ENCODE measurements at places on chromosomes 3 and 15.

GRCh38 chr15:58587486-58587885 is 155.7 kb downstream of the LIPC start:
- DNase-seq, result no peak

DNA sequence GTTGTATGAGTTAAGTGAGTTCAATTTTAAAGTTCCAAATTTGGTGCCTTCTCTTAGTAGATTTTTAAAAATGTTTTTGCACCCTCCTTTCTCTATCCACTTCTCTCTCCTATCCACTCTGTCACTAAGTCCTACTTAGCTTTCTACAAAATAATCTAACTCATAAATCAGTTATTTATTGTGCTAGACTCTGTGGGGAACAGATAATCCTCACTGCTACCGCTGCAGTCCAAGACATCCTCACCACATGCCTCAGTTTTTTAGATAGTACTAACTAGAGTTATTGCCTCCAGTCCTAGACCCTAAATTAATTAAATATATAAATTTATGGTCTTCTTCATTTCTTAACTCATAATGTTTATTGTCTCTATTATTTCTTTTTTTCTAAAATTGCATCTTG is 576.3 kb downstream of the GRM7 start:
- DNase-seq, result no peak

GRCh38 chr3:85360742-85361387 is 402.1 kb downstream of the CADM2 start:
- DNase-seq, result no peak

DNA sequence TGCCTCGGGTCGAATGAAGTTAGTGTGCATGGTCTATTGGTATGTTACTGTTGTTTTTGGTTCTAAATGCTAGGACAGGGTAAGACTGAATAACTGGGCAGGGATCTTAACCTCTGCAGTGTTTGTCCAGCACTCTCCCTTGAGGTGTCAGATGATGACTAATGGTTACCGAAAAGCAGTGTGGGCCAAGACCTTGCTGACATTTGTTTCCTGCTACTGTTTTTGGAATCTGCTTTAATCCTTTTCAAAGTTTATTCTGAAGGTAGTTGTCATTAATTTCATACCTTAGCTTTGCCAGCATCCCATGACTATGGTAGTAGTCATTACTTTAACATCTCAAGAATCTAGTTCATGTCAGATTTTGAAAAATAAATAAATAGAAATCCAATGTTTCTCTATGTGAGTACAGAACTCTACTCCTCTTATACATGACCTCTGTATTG is 117.0 kb downstream of the P3H2 start:
- DNase-seq, result no peak

- no peak for DNase-seq
Measured at GRCh38 chr15:77966540-77967234, 110.8 kb downstream of the TBC1D2B start.

DNA sequence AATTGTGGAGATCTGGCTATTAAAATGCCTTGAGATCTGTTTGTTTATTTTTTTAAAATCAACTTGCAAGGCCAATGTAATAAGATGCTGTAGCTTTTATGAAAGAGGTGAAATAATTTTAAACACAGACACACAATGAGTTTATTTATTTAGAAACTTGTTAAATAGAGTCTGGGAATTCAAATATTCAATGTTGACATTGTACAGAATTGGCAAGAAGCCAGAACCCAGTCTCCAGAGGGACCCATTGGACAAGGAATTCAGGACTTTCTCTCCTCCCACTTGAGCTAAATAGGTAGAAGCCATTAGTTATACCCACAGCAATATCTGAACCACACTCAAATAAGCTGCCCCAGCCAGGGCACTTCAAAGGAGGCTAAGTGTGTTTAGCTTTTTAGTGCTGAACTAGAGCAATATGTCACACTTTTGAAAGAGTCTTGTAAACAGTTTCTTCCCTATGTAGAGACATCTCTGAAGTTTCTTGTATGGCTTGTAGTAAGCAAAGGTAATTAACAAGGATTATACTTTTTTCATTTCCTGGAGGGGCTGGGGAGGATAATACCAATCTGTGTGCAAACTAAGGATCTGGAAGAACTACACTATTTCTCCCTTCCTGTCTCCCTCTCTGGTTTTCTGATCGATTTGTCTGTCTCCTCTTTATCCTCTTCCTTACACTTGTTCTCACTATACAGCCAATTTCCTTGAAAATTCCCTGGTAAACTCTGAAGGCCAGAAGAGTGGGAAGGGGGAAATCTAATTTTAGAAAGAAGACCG is 6.0 kb downstream of the MECOM start:
- DNase-seq, result no peak

DNA sequence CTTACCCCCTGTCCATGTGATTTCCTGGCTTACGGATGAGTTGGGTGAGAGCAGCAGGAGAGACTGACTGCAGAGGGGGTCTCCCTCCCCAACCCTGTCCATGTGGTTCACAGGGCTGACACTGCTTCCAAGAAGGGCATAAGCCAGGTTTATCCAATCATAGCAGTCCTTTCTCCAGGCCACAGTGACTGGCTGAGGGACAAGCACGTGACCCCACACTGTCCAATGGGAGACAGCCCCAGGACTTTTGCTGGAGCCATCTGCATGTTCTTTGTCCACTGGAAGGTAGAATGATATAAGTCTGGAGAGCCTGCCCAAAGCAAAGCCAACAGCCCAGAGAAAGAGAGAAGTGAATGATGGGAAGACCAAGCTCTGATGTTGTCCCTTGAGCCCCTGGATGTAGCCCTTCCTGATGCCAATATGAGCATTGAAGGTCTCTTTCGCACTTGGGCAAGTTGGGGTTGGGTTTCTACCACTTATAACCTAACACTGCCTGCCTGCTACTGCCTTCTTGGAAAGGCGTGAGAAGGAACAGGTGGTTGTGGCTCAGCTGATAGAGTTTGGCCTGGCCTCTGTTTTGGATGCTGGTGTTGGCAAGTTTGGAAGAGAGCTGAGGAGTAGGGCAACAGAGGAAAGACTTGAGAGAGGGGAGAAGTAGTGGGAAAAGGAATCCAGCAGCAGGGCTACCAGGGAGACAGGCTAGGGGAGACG is 41.3 kb upstream of the GRIP2 start:
- DNase-seq, result no peak

GRCh38 chr3:139281096-139281495 is 62.7 kb upstream of the MRPS22 start:
- no peak for DNase-seq

DNA sequence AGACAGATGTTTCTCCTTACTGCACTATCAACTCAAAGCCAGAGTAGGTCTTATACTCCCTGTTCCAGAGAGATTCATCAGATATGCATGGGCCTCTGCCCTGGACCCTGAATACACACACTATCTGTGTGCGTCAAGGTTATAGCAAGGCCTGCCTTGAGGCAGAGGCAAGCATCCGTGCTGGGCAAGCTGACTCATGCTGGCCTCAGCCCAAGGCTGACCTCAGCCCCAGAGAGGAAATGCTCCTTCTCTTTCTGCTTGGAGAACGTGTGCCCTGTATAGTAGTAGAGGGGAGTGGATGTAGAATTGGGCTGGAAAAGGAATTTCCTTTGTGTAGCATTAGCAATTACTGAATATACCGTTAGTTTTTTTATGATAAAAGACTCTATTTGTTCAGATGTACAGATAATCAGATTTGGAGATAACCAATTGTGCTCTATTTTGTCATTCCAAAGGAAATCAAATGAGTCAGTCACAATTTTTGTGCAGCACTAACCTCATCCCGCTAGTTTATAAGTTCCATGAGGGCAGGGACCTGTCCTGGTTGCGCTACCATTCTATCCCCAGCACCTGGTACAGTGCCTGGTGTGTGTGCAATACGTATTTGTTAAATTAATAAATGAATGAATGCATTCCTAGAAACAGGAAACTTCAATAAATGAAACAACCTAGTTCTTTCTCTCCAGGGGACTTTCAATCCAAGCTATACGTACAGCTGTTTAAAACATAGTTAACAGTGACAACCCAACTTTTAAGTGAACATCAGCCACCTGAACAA is 13.3 kb upstream of the PAQR9 start:
- DNase-seq, result no peak

DNA sequence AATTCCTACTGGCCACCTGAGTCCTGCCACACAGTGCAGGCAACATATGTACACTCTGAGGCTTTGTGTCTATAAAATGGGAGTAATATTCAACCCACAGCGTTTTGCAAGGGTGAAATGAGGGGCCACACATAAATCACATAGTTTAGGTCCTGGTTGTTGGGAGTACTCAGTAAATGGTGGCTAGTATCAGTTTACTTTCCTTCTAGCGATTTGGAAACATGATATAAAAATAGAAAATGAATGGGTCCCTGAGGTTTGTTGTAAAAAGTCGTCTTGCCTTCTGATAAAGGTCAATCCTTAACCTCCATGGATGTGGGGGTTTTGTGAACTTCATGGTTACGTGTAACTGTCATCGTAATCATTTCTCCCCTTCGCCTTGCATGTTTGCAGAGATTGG is 472.4 kb downstream of the EPHB1 start:
- no peak for DNase-seq

DNA sequence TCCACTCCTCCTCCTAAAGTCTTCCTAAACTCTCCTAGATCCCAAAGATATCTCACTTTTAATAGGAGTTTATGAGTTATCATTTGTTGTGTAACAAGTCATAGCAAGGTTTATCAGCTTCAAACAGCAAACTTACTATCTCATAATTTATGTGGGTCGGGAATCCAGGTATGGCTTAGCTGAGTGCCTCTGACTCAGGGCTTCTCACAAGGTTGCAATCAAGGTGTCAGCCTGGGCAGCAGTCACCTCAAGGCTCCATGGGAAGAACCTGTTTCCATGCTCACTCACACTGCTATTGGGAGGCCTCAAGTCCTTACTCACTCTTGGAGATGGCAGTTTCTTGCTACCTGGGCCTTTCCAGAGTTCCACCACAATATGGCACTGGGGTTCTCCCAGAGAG is 889.8 kb downstream of the MCTP2 start:
- DNase-seq, result no peak

DNA sequence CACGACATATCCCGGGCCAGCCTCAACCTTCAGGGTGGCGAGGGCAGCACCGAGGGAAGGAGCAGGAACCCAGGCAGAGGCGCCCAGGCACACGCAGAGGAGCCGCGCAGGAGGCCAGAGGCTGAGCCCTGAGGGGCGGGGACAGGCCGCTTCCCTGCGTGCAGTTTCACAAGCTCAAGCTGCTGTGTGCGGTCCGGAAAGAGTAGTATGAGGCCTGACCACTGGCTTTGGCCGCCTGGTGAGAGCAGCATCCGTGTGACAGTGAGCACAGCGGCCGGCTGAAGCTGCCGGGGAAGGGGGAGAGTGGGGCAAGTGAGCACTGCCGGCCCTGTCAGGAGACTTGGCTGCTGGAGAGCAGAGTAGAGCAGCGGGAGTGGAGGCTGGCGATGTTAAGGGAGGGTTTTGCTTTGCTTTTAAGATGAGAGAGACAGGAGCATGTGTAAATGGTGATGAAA is 8.7 kb downstream of the ZDHHC19 start:
- no peak for DNase-seq

GRCh38 chr3:24773798-24774197 is 279.1 kb upstream of the THRB start:
- DNase-seq, result no peak

GRCh38 chr15:74997141-74997540 is 1.8 kb downstream of the SCAMP5 start:
- no peak for DNase-seq

GRCh38 chr3:159761848-159762635 is 226.6 kb upstream of the IL12A start:
- no peak for DNase-seq

DNA sequence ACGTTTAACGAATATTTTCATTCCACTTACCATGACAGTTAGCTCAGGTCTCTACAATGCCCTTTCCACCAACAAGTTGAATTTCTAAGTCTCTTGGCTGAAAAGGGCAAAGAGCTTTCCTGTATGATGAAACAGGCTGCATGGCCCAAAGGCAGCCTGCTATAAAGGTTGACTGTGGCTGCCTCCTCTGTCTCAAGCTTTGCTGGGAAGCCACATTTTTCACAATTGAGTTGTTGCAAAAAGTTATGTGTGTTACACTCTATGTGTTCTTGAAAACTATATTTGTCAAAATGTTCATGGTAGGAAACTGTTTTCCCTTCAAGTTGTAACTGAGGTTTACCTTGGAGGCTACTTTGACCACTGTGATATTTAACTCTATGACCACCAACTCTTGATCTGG is 49.5 kb downstream of the DZIP1L start:
- DNase-seq, result no peak

- no peak for DNase-seq
Measured at GRCh38 chr3:158774965-158775364, 26.9 kb upstream of the MFSD1 start.

DNA sequence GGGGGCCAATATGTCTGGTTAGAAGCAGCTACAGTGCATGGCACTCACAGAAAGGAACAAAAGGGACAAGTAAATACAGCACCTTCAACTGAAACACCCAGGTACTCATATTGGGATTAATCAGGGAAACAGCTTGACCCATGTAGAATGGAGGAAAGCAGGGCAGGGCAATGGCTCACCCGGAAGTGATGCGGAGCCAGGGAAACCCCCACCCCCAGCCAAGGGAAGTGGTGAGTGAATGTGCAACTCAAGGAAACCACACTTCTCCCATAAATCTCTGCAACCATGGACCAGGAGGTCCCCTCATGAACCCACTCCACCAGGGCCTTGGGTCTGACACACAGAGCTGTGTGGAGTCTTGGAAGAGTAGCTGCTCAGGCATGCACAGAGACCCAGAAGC is 117.1 kb downstream of the MTHFS start:
- DNase-seq, result no peak

DNA sequence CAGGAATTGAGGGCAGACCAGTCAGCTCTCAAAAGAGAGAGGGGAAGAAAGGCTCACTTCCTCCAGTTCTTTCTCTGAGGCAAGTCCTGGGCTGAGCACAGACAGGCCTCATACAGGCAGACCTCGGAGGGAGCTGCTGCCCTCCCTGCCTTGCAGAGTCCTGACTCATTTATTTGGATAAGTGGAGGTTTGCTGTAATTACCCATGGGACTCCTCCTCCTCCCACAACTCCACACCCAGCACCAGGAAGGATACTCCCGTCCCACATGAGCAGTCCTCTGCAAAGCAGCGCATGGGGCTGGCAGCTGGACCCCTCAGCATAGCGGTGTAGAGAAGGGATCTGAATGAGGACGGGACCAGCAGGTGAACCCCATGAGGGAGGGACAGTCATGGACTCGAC is 13.4 kb upstream of the SCN10A start:
- no peak for DNase-seq

DNA sequence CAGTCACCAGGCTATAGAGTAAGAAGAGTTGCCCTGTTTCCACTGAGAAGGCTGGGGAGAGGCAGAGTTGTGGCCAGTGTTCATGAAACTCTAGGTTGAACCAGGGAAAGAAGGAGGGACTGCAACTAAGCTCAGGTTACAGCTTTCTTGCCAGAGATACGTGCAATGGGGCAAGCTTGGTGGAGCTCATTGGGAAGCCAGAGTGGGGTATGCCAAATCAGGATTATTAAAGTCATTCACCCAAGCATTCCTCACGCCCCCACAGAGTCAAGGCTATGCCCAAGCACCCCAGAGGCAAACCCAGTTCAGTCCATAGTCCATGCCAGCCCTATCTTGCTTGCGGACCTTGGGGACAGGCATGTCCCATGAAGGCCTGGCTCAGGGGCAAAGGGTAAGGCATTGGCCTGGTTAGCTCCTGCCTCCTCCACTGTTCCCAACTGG is 17.6 kb downstream of the SLC6A20 start:
- no peak for DNase-seq

GRCh38 chr15:32030795-32031194 is 480 bp downstream of the CHRNA7 start:
- no peak for DNase-seq

Measured in cortex of kidney (tissue), 1 donor.